ENCODE measurements at places on chromosomes 5 and 9.

- DNase-seq, result peak; percentile 31
Measured at GRCh38 chr5:152505442-152506042, 100.5 kb upstream of the NMUR2 start.

DNA sequence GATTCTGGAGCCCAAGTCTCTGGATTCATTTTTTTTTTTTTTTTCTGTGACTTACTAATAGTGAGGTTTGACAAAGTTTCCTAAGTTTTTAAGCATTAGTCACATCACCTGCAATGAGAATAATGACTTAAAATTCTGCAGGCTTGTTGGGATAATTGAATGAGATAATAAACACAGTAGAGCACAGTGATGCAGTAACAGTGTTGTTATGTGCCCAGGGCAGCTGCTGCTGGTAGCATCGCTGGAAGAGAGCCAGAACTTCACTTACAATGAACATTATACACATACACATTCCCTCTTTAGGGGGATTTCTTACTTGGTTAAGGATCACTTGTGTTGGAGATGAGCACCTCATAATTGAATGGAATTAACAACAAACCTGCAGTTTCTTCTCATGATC is 78.9 kb downstream of the ALDH7A1 start:
- no peak for DNase-seq

DNA sequence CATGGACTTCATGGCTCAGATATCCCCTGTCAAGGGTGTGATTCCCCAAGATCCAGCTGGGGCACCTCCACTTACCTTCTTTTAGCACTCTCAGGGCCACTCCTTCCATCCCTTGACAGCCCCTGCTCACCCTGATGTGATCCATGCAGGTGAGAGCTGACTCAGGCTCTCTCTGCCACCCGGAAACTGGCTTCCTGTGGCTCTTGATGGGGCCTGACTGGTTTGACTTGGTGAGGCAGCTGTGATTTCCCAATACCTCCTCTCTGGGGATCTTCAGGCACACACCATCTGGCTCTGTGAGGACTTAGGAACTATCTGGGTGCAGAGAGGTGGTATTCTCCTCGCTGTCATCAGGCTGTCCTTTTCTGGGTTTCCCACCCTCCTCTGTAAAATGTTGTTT is 7.9 kb upstream of the FAT2 start:
- no peak for DNase-seq

DNA sequence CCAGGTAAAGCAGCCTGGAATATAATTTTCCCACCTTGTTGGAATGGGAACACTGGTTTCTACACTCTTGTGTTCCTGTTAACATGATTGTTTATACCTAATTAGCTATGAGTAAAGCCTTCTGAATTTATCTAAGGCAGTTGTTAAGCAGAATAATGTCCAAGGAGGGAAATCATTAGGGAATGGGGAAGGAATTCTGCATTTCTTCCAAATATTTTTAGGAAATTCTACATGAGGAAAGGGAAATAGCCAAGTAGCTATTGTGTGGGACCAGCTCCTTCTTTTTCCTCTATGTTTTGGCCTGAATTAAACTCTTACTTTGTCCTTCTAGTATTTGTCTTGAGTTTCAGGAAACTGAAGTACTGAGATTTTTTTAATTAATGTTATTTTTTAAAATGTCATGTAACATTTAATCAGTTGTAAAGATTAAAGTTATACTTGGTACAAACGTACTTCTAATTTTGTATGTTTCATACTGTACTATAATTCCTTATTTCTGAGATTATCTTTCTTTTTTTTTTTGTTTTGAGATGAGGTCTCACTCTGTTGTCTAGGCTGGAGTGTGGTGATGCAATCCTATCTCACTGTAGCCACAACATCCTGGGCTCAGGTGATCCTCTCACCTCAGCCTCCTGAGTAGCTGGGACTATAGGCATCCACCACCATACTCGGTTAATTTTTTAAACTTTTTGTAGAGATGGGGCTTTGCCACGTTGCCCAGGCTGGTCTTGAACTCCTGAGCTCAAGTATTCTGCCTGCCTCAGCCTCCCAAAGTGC is 28.5 kb downstream of the ANKDD1B start:
- DNase-seq, result no peak

GRCh38 chr9:128081056-128081455 is 13.0 kb downstream of the SLC25A25 start:
- no peak for DNase-seq

- no peak for DNase-seq
Measured at GRCh38 chr5:13350767-13351166, 593.7 kb downstream of the DNAH5 start.

- DNase-seq, result no peak
Measured at GRCh38 chr5:98031926-98032325, 741.5 kb upstream of the RGMB start.

DNA sequence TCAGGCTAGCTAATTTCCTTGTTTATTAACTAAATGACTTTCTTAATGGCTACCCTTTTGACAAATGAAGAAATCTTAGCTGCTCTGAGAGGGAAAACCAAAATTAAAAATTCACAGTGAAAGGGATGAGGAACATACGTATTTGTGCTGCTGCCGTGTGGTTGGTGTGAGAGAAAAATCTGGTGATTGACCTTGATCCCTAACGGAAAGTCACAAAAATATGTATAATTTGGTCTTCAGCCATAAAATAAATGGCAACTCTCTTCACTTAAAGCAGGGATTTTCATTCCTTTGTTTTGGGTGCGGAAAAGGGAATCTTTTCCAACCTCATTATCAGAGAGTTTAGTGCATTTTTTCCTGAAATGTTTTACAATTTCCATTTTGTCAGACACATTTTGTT is 40.4 kb downstream of the PAM start:
- no peak for DNase-seq

DNA sequence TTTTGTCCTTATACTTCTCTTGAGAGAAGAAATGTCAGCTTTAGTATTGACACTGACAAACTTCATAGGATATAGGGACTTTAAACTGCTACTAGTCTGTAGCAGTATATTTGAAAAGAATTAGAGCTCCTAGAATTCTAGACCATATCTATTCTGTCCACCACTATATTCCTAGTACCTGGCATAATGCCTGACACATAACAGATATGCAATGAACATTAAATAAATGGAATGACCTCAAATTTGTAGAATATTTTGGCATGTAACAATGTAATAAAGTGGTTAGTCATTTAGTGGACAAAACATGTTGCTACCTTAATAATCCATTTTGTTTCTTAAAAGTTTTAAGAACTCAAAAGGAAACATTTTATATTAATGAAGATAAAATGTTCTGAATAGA is 57.5 kb downstream of the HOMER1 start:
- no peak for DNase-seq

DNA sequence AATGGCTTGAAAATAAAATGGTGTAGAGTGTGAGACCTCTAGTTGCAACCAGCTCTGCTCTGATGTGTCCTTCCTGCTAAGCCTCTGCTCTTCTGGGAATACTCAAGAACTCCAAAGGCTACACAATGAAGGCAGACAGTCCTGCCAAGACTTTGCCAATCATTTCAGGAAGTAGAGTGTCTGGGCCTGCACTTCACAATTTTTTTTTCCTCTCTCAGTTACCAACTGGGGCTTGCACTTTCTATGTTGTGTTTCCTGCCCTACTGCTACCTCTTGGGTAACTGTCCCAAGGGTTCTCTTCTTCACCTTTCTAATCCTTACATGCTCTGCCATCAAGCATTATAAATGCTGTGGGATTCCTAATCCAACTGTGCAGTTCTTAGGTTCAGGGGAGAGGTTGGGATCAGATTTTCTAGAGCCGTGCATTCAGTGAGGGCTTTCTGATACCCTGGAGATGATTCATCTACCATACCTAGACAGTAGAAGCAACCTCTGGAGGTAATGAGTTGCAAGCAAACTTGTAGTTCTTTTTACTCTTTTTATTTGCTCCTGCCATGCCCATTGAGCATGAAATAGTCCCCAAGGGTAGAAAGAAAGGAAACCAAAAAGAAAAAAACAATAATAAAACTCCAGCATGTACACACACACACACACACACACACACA is 365.9 kb downstream of the MLLT3 start:
- no peak for DNase-seq

- no peak for DNase-seq
Measured at GRCh38 chr5:39484673-39485072, 59.9 kb upstream of the DAB2 start.

GRCh38 chr5:72036951-72037350 is 70.3 kb upstream of the MAP1B start:
- no peak for DNase-seq

- peak; percentile 35 for DNase-seq
Measured at GRCh38 chr9:120619751-120620655, 40.0 kb upstream of the CDK5RAP2 start.

GRCh38 chr9:38054653-38055052 is 14.4 kb downstream of the SHB start:
- no peak for DNase-seq

- no peak for DNase-seq
Measured at GRCh38 chr5:113776168-113776567, 262.7 kb downstream of the YTHDC2 start.

DNA sequence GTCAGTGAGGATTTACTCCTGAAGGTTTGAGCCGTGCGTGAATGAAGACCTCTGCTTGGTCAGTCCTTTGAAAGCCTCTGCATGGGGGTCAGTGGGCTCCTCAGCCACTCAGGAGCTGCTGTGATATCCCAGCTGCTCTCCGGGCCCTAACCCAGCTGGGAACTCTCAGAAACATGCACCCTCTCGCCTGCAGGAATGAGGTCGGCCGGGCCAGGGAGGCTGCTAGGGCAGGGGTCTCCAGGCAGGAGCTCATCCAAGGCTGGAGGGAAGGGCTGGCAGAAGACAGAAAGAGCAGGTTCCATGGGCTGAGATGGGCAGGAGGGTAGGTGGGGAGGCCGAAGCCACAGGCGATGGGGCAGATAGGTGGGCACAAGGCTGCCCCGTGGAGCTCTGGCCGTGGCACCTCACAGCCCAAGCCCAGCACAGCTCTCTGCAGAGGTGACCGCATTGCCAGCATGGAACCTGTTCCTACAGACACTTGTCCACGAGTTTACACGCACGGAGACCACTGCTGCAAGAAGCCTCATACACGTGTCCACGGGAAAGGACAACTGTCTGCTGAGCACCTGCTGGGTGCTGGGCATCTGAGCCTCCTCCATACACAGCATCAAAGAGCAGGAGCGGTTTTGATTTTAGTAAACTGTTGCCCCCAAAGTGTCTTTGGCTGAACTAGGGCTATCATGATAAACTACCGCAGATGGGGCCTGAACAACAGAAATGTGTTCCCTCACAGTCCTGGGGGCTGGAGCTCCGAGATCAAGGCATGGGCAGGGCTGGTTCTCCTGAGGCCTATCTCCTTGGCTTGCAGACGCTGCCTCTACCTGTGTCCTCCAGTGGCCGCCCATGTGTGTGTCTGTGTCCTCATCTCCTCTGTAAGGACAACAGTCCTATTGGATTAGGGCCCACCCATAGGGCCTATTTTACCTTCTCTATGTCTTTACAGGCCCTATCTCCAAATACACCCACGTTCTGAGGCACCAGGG is 85.2 kb upstream of the ADAMTS2 start:
- DNase-seq, result no peak

DNA sequence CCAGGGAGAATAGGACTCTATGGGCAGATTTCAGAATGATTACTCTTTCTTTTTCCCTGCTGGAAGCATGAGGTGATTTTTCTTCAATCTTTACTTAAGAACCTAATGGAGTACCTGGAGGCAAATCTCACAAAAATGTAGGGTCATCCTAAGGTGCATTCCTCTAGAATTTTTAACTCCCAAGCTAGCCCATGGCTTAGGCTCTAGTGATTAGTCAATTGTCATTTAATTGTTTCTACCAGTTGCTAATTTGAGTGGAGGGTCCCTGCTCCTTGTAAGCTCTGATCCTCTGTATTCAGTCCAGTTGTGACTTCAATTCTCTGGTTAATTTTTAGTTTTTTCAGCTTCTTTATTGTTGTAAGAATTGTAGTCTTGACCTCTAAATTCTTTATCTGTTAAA is 467.0 kb downstream of the HTR1A start:
- no peak for DNase-seq

DNA sequence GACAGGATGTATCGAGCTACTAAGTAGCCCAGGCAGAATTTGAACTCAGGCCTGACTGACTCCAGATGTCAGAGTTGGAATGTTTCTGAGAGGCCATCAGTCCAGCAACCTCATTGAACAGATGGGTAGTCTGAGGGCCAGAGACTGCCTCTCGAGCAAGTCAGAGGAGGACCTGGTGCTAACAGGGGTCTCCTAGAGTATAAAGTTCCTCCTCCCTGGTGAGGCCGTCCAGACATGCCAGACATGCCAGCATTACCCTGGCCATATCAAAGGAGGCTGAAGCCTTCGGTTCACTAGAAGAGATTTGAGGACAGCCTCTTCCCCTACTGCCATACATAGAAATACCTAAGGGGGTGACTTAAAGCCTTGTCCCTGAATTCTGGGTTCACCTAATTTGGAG is 81.2 kb downstream of the ZNF618 start:
- no peak for DNase-seq

- no peak for DNase-seq
Measured at GRCh38 chr5:58105836-58106235, 354.1 kb downstream of the PLK2 start.

- no peak for DNase-seq
Measured at GRCh38 chr9:69202556-69202955, 28.5 kb downstream of the TJP2 start.

- DNase-seq, result no peak
Measured at GRCh38 chr5:9009931-9010651, 535.8 kb downstream of the SEMA5A start.

GRCh38 chr5:1840071-1840547 is 38.9 kb downstream of the NDUFS6 start:
- DNase-seq, result no peak

DNA sequence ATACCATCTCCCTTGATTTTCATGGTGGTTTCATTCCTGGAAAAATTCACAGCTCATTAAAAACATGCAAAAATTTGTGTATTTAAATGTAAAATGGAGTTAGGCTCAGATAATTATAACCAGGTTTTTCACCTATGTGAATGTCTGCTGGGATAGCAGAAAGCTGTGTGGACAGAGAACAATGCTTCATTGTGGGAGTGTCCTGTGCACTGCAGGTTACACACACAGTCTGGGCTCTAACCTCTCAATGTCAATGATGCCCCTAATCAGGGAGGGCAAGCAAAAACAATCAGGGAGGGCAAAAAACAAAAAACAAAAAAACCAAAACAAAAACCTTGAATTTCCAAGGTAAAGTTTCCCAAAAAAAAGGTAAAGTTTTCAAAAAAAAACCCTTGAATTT is 158.9 kb upstream of the KLF9 start:
- DNase-seq, result no peak

GRCh38 chr5:142250119-142250518 is 74.7 kb downstream of the SPRY4 start:
- DNase-seq, result no peak

GRCh38 chr5:133234273-133234672 is 182.5 kb downstream of the HSPA4 start:
- DNase-seq, result no peak

All from iPS DF 6.9 (cell line).